ENCODE measurements at places on chromosomes 7 and 10.

DNA sequence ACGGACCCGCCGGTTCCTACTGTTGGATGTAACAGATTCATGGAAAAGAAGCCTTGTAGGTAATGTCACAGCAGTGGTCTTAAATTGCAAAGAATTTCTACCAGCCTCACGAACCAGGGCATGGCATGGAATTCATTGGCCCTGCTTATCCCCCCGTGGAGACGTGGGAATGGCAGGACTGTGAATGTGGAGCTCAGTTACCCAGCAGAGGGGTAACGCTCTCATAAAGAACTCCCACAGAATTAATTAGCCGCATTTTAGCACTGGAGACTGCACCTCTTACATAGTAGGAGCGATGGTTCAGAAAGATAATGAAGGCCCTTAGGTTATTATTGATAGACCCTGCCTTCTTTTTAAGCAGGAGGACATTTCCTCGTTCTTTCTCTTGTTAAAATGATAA is 715.4 kb downstream of the AUTS2 start:
- no peak for DNase-seq

DNA sequence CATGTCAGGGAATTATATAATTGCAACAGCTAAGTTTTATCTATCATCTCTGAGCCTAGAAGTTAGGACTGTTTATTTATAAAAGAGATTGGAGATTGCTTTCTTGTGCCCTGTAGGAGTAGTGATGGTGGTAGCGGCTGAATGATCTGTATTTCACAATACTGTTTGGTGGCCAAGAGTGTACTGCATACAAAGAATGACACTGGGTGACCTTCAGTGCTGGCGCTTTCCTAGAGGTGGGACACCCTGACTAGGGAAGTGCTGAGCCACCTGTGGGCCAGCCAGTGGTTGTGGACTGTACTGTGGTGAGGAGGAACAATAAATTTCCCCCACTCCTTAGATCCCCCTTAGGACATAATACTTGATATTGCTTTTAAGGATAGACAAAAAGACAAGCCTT is 53.0 kb downstream of the COPG2 start:
- no peak for DNase-seq

GRCh38 chr7:121398246-121398645 is 2.1 kb upstream of the FAM3C start:
- DNase-seq = no peak

- no peak for DNase-seq
Observed at GRCh38 chr10:43076876-43077420, at the start of gene RET. RET (plus strand) TSS chr10:43077069; CDS start chr10:43077259, 190 bp downstream.

GRCh38 chr7:99953649-99954048 is 22.2 kb downstream of the AZGP1 start:
- DNase-seq = no peak

DNA sequence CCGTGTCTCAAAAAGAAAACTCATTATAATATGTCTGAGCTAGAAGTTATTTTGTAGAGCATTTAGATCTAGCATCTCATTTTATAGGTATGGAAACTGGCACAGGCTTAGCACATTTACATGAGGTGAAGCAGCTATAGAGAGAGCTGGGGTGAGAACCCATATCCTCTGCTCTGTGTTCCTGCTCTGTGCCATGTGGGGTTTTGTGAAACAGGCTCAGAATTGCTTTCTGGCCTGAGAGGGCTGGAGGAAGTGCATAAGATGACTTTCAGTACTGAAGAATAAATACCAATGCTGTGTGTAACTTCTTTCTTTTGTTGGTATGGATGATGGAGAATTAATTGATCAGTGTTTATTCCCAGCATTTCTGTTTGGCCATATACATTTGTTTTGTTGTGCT is 159.1 kb downstream of the LRRC4 start:
- DNase-seq = no peak

DNA sequence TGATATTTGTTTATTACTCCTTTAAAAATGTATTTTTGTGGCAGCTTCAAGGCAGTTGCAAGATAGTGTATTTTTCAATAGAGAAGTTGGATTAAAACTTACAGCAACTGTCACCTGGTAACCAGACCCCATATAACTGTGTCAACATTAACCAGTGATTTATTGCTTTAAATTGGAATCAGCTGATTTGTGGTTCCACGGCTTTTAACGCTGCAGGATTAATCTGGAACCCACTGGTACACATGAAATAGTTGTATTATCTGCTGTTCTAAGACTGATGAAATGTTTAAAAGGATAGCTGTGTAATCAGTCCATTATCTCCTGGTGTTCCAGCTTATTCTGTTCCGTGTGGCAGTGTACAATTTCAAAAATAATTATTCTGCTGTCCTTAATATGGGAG is 180.2 kb downstream of the CELF2 start:
- no peak for DNase-seq

DNA sequence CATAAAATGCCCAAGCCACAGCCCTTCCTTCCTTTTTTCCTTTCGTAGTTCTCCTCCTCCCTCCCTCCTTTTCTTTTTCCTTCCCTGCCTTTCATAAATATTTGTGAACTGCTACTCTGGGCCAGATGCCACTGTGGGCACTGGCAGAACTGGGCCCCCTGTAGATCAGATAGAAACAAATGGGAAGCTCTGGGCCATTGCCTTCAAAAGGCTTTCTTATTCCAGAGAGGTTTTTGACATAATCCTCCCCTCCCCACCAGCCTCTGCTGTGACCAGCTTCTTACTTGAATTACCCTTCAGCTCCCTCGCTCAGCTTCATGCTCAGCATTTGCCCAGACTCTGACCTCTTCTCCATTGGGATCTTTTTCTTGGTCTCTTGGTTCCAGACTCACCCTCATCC is 886.8 kb downstream of the LRMDA start:
- DNase-seq = no peak

Measured in stimulated activated CD4-positive, alpha-beta T cell treated with anti-CD3 and anti-CD28 coated beads, Interleukin-12 subunit alpha, Interleukin-12 subunit beta, amount 100 ng/mL, for 4 hours (primary cell).